IPS-NIHi11 (cell line): ENCODE measurements at places on chromosomes 16 and 17.
A peak's percentile ranks its signal among the peaks of the same experiment; 100 is the strongest.

DNA sequence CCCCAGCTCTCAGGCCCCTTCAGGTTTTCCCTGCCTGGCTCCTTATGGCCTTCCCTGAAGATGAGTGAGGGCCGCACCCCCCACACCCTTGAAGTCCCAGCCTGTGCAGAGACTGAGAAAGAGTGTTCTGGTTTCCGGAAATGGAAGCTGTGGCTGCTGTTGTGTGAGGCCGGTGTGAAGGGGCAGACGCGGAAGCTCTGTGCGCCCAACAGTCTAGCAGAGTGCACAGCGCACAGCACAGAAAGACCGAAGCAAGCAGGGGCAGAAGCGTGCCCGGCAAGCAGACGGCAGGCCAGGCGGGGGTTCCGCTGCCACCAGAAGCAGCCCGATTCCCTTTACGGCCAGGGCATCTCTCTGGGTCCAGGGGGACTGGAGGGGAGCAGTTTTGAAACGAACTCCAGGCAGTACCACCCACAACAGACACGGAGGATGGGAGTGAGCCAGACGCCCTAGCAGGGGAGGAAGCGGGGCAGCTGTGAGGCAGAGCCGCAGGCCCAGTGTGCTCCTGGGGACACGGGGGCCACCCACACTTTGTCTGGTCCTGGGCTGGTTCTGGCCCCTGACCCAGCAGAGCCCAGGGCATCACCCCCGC, 16.7 kb downstream of the TPSG1 start:
- DNase-seq = no peak

DNA sequence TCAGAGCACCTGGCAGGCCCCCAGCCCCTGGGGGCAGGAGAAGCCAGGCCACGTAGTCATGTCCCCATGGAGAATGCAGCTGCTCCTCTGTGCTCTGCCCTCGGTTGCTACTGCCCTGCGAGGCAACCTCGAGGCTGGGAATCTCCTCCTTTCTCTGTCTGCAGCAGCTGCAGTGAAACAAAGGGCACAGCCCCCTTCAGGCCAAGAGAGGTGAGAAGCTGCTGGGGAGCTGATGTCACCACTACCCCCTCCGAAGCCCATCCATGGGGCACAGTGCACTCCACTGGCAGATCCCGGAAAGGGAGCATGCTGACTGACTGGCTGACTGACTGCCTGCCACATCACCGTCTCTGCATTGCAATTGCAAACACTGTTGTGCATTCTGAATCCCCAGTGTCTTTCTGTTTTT, 103.7 kb downstream of the GRIN2A start:
- DNase-seq = peak; percentile 68

- no peak for DNase-seq
These were observed 28.6 kb upstream of the NUDT16L1 start for GRCh38 chr16:4664538-4665418.

- no peak for DNase-seq
These were observed 34.6 kb upstream of the ALDH3A2 start for GRCh38 chr17:19613979-19614378.

- DNase-seq = no peak
These were observed 59.1 kb downstream of the ABCC6 start for GRCh38 chr16:16164243-16164642.

GRCh38 chr17:4008082-4008435, 43.8 kb upstream of the ATP2A3 start:
- no peak for DNase-seq

DNA sequence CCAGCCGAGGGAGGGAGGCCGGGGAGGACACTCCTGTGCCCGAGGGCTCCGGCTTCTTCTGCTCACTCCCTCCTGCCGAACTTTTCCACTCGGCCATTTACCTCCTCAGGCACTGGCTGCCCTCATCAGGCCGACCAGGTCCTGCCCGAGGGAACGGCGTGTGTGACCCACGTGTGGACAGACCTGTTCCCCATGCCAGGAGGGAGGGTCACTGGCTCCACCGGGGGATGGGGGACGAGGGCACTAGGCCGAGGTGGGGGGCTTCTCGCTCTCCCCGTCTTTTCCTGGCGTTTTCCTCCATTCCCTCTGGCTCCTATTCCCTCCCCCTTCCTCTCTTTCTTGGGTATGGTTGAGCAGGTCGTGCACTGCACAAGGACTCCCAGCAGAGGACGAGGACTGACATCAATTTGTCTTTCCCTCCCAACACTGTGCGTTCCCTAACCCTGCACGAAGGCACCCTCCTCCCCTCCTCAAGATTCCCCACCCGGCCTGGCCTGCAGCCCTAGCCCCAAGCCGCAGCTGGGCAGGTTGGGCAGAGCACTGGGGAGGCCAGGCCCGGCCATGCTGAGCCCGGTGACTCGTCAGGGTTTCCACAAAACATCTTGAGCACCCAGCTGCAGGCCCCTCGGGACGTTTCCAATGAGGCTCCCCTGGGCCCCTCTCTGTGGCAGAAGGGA, 3.2 kb upstream of the IL17C start:
- no peak for DNase-seq

DNA sequence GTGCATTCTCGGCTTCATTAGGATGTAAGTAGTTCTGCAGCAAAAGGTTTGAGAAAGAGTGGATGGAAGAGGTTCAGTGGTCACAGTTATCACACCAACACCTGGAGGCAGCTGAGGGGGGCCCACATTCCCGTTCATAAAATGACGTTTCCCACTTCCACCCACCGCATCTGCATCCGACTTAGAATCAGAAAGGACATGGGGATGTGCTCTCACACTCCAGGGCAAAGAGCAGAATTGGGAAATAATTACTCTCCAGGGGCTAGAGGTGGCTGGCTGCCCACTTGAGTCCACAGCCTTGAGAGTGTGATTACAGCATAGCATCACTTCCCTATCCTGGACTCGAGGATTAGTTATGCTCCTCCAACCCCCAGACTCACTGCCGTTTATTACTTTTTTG, 122.0 kb downstream of the CPPED1 start:
- DNase-seq = no peak

GRCh38 chr17:4522661-4523060, 24.0 kb downstream of the SPNS2 start:
- no peak for DNase-seq
